ENCODE measurements at places on chromosomes 1 and 21.

DNA sequence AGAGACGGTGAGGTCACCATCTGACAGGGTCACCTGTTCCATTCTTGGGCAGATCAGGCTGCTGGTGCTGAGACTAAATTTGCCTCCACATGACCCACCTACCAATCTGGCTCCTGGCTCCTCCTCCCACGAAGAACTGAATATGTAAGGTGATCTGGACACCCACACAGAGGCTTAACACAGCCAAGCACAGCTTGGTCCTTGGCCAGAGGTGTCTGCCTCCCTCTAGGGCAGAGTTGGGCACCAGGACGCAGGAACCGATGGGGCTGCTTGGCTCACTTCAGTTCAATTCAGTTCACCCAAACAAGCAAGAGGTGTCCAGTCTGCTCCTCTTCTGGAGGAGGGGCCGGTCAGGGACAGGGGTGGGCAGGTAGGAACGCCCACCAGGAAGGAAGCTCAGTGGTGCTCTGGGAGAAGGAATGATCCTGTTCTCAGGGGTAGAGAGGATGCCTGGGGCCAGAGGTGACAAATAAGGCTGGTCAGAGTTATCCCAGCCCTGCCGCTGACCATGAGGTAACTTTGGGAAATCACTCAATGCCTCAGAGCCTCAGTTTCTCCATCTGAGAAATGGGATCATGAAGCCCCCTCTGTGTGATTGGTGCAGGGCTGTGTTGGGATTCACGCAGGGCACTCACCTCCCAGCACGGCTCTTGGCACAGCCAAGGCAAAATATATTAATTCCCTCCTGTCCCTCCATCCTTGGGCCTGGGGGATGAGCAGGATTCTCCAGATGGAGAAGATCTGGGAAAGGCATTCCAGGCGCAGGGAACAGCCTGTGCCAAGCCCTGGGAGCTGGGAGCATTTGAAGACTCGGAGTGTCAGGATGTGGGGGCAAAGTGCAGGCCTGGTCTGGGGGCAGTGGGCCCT is 284.5 kb downstream of the PTPRU start:
- DNase-seq = no peak

DNA sequence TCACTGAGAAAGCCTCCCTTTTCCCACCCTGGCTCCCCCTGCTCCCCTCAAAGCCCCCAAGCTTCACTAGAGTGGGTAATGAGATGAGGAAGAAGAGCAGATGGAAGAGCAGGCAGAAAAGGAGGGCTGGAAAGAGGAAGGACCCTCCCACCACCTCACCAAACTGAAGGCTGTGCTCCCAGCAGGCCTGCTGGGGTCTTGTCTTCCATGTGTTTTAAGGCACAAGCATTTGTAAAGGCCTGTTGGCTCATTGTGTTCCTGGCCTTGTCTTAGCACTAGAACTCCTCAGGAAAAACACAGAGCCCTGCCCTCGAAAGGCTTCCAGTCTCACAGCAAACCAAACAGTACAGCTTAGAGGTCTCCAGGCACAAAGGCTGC is 51.5 kb downstream of the TOMM20 start:
- DNase-seq = no peak

GRCh38 chr1:117511273-117511672 is 94.6 kb upstream of the TENT5C start:
- DNase-seq = no peak

GRCh38 chr1:244349103-244349531 is 102.6 kb downstream of the ADSS2 start:
- no peak for DNase-seq

DNA sequence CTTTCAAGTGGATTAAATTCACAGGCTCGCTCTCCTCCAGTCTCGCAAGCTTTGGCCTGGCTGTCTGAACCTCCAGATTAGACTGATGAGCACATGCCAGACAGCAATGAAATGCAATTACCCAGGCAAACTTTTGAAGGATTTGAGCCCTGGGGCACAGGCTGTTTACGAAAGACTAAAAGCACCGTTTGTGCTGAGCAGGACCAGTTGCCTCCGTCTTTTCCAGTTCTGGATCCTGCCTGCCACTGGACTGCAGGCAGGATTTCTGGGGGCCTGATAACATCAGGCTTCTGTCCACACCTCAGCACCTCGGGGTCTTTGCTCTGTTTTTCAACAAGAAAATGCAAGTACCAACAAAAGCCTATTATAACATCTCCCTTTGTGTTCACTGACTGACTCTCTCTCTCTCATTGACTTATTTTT is 145.7 kb downstream of the CLIC6 start:
- DNase-seq = no peak

- no peak for DNase-seq
Measured at GRCh38 chr1:202547215-202547614, 163.0 kb downstream of the SYT2 start.

- peak; percentile 38 for DNase-seq
Measured at GRCh38 chr1:230581446-230582079, 60.7 kb upstream of the COG2 start.

- DNase-seq = peak; percentile 47
Measured at GRCh38 chr1:181423301-181423918, 59.9 kb upstream of the CACNA1E start.

GRCh38 chr1:2573250-2573920 is 13.2 kb upstream of the PRXL2B start:
- no peak for DNase-seq

GRCh38 chr21:39927304-39927886 is 60.2 kb downstream of the PCP4 start:
- DNase-seq = no peak

DNA sequence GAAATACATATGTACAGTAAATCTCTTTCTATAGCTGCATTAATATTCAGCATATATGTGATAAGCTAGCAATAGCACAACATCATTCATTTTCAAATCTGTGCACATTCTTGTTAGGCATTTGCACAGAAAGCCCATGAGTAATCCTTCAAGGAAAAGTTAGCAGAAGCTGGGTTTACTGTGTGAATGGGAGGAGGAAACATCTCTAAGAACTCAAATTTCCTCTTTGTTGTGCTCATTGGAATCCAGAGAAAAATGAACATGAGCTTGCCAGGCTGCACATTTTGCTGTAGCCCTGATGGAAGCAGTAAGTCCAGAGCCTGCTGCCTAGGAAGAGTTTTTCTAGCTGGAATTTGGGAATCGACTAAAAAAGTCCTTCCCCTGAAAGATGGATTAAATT is 214.2 kb upstream of the FOXD3 start:
- DNase-seq = no peak

Data from Caco-2 (cell line).